ENCODE measurements at places on chromosomes 2 and 18.

DNA sequence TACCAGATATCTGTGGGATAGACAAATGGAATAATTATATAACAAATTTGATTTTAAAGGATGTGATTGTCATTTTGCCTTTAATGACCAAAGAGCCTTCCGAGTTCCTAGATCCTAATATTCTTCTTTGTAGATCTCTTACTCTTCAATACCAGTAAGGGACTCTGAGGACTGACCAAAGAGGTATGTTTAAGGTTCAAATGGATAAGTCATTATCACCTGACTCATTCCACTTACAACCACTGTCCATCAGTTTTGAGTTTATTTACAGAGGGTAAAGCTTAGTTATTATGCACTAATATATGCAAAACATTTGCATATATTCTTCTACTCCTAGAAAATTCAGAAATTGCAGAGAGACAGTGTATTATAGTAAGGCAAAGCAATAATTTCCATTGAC lies 62.7 kb downstream of the CCDC148 start:
- no peak overlapping the region for H3K27ac ChIP-seq
- peaks cover 9% of the 10 kb centered on the region for H3K4me1 ChIP-seq
- DNase-seq, result no peak
- peaks cover 2% of the 10 kb centered on the region for H3K36me3 ChIP-seq
- H3K27me3 ChIP-seq, result peaks cover 28% of the 10 kb centered on the region

- H3K4me1 ChIP-seq, result peaks cover 26% of the 10 kb centered on the region
- peak overlapping the region; percentile 69 for H3K27ac ChIP-seq
- no peak for DNase-seq
- H3K36me3 ChIP-seq, result no peaks in the 10 kb centered on the region
Observed at GRCh38 chr2:159129269-159129668, 157.2 kb downstream of the WDSUB1 start.

- peaks cover 60% of the 10 kb centered on the region for H3K4me1 ChIP-seq
- H3K4me3 ChIP-seq, result peak overlapping the region; percentile 97
- peaks cover 24% of the 10 kb centered on the region for H3K36me3 ChIP-seq
- no peaks in the 10 kb centered on the region for H3K27me3 ChIP-seq
- DNase-seq, result no peak
Observed at GRCh38 chr2:63842149-63843061, 709 bp downstream of the UGP2 start.

DNA sequence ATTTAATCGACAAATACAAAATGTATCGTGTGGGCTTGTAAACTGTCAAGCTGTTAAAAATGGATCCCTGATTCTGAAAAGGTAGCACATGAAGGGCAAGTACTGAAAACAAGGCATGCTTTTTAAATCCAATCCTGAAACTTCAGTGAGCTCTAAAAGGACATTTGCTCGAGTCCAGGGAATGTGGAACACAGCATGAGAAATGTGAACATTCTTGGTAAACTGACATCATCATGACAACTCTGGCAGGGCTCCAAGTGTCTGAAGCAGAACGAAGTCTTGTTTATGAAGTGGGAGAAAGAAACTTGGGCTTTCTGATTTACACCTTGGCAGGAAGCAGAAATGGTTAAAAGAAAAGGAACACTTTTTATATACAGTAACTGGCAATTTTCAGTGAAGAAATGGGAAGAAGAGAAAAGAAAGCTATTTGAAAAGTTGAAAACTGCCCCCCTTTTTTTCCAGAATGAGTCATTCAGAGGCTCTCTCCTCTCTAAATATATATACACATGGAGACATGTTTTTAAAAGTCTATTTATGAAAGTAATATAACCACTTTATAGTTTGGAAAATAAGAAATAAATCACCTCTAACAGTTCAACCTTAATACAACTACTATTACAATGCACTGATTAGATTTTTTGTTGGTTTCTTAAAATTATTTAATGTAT lies 120.8 kb downstream of the GAREM1 start:
- no peaks in the 10 kb centered on the region for H3K36me3 ChIP-seq
- no peak overlapping the region for H3K4me3 ChIP-seq
- H3K4me1 ChIP-seq, result no peaks in the 10 kb centered on the region
- no peak for DNase-seq

DNA sequence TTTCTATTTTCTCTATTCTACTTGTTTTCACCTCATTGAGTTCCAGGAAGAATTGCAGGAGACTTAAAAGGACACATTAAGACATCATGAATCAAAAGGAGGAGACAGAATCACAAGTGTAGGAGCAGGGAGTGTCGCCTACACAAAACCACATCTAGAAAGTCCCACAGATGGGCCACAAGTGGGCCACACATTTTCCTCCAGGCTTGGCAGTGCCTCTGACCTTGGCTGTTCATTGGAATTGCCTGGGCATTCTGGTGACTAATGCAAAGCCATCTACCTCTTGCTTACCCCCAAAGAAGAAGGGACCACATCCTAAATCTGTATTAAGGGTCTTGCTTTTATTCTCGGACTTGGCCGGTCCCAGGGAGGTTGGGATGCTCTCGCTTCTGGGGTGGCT lies 103.6 kb downstream of the KLHL29 start:
- peaks cover 37% of the 10 kb centered on the region for H3K27me3 ChIP-seq
- H3K36me3 ChIP-seq, result peaks cover 3% of the 10 kb centered on the region
- H3K4me3 ChIP-seq, result no peak overlapping the region
- no peak for DNase-seq
- no peak overlapping the region for H3K27ac ChIP-seq
- no peaks in the 10 kb centered on the region for H3K4me1 ChIP-seq

DNA sequence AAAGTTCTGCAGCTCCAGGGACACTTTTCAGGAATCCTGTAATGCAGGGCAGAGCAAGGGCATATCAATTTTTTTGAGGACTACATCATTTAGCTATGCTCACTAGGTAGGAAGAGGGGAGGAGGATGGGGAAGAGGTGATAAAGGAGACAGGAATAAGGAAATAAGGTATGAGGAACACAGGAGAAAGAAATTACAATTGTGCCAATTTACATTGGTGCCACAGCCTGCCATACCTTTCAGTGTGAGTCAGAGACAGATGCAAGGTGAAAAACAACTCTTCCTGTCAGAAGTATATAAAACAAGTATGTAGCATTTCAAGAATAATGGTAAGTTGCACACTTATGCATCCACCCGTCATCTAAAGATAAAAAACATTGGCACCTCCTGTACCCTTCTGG lies 5.4 kb upstream of the MRPS9 start:
- no peak overlapping the region for H3K4me3 ChIP-seq
- DNase-seq, result no peak
- H3K36me3 ChIP-seq, result peaks cover 3% of the 10 kb centered on the region

DNA sequence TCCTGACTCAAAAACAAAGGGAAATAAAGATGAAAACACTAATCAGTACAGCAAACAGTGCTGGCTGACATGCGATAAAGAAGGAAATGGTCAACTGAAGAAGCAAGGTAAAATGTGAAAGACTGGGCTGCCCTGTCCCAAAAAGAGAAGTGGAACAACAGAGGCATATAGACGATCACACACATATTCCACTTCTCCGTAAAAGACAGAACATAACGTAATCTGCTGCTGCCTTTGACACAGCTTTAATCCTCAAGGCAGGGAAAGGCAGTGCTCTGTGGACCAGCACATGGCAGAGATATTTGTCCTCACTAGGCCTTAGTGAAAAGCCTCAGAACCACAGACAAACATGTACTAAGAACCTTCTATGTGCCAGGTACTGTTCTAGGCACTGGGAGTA lies 24.3 kb upstream of the REL start:
- DNase-seq, result no peak
- H3K4me1 ChIP-seq, result no peaks in the 10 kb centered on the region
- no peak overlapping the region for H3K4me3 ChIP-seq
- peaks cover 7% of the 10 kb centered on the region for H3K27me3 ChIP-seq

DNA sequence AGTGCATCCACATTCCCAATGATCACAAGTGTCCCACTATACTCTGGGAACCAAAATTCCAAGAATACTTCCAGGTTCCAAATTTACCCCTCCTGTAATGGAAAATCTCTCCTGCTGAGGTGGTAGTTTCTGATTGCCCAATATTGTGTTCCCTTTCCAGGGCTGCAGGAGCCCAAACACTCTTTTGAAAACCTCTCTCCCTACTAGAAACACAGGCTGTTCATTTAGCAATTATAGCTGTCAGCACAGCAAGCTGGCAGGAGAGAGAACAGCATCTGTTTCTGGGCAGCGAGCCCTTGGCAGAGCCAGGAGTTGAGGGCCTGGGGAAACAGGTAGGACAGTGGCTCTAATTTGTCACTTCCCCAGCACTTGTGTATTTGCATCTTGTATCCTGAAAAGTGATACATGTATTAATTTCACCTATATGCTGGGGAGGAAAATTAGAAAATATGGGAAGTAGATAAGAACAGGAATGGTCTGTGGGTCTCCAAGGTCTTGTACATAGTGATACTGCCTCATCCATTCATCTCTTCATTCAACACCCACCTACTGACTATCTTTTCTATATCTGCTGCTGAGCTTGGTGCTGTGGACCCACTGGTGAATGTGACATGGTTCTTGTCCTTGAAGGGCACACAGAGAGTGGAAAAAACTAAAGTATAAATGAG lies 16.9 kb upstream of the PAIP2B start:
- no peaks in the 10 kb centered on the region for H3K36me3 ChIP-seq
- no peak for DNase-seq
- H3K4me3 ChIP-seq, result no peak overlapping the region
- no peaks in the 10 kb centered on the region for H3K4me1 ChIP-seq

DNA sequence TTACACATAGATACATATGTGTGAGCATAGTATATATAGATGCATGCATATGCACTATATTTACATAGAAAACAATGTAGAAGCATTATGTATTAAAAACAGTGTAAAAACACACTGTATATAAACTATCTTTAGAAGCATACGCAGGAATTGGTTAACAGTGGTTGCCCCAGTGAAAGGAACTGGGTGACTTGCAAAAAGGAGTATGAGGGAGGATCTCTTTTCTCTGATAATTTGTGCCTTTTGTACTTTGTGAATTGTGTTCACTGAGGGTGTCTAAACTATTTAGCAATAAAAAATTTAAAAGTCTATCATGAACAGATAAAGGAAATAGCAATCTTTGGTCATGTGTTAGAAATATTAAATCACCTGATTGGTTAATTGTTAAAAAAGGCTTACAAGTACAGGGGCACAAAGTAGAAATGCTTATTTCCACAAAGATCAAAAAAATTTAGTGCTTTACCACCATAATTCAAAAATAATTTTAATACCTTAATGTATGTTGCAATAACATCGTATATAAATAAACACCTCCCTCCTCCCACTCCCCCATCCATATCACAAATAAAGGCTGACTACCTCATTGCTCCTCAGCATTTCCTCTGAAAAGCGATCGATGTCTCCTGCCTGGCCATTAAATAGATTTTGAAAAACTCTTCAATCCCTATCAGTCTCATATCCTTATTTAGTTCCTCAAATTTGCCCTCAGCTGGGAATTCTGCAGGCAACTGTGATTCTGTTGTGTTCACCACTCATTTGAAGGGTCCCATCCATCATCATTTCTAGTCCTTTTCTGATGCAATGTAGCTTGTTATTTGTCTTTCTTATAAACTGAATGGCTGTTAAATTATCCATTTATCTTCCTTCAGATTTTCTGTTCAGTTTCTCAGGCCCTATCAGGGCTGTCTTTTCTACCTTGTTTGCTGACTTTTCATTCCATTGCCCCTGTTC lies 257.3 kb downstream of the AGPS start:
- H3K36me3 ChIP-seq, result no peaks in the 10 kb centered on the region
- peaks cover 70% of the 10 kb centered on the region for H3K27me3 ChIP-seq
- H3K4me3 ChIP-seq, result no peak overlapping the region
- no peak for DNase-seq

DNA sequence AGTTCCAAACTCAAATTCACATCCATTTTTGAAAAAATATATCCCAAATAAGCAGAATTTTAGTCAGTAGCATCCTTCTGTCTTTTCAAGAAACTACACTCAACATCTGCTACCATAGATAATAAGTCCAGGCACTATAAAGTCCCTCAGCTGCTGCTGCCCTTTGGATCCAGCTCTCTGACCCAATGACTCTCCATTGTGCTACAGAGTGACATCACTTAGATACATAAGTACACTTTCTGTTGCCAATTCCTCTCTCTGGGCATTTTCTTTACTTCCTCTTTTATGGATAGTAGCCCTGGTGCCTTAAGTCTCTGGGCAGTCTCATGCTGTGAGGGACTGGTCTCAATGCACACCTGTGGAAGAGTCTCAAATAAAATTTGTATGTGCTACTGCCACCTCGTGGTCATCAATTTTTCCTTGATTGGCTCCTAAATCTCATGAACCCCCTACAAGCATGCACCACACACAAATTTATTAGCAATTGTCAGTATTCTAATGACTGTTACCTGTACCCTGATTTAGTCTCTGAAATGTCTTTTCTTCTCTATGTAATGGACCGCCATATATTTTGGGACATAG lies 219.2 kb downstream of the LRP1B start:
- H3K27ac ChIP-seq, result no peak overlapping the region
- H3K36me3 ChIP-seq, result no peaks in the 10 kb centered on the region
- no peaks in the 10 kb centered on the region for H3K4me1 ChIP-seq
- H3K4me3 ChIP-seq, result no peak overlapping the region

DNA sequence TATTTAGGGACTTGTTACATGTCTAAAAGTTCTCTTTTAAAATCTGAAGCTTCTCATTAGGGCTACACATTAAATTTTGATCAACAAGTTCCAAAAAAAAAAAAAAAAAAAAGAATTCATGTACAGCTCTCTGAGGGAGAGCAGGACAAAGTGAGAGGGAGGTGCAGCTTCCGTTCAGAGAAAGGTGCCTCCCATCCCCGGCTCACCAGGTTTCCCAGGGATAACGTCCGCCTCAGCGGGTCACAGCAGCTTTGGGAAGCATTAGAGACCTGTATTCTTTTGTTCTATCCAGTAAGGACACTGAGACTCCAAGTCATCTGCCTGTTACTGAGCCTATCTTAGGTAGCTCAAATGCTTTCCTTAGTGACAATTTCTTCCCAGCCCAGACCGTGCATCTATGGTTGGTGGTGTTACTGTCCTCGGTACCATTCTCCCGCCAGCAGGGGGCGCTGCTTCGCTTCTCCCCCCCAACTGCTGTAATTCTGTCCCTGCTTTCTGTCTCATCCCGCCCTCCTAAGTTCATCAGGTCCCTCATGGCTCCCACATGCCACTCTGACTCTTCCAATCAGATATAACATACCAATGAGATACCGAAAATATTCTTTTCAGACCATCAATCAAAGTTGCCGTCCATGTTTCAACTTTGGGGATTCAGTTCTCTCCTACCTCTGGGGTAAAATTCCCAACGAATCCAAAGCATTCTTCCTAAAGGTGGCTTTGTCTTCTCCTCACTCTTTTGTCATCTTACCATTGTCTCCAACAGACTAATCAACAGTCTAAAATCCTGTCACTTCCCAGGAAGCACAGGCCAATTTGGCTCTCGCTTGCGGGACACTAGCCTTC lies 466.5 kb downstream of the METTL4 start:
- H3K36me3 ChIP-seq, result no peaks in the 10 kb centered on the region
- H3K27me3 ChIP-seq, result no peaks in the 10 kb centered on the region
- no peak for DNase-seq
